Fibroblast of the aortic adventitia (primary cell): ENCODE measurements at places on chromosomes 16 and 17. TPM values are rescaled to one million over a fixed set of nuclear protein-coding genes. Genes with fewer than 3 reads are reported as not detected.

Gene MYL11
- not detected in 2 replicates for total RNA-seq

Gene LDHD
- 0.18 and 2.9 TPM in 2 replicates for total RNA-seq

Gene IRX5
- 0.27 and 2.5 TPM in 2 replicates for total RNA-seq

Gene DLX3
- total RNA-seq: not detected in 2 replicates

Gene APOBR
- total RNA-seq: not detected in 2 replicates

Gene ST6GALNAC1
- total RNA-seq: not detected in 2 replicates

Gene PSMD11
- total RNA-seq: 74.2 and 78.2 TPM in 2 replicates

Gene C16orf96
- under 0.01 TPM in 1 of 2 replicates, not detected in the other for total RNA-seq

Gene TMEM92
- total RNA-seq: 0.09 TPM in 1 of 2 replicates, not detected in the other

Gene CMTM2
- total RNA-seq: not detected in 2 replicates

Gene CPNE7
- total RNA-seq: 0.65 and 13.1 TPM in 2 replicates

Gene FA2H
- total RNA-seq: not detected in 2 replicates

Gene ARHGDIG
- total RNA-seq: 1.6 TPM in 1 of 2 replicates, not detected in the other

Gene KIF19
- not detected in 2 replicates for total RNA-seq

Gene OR3A2
- not detected in 2 replicates for total RNA-seq

Gene PLLP
- total RNA-seq: under 0.01 TPM in 1 of 2 replicates, not detected in the other

Gene CD300LB
- not detected in 2 replicates for total RNA-seq

Gene CACNA1G
- 0.41 and 1.8 TPM in 2 replicates for total RNA-seq

Gene ODAD4
- total RNA-seq: 0.16 and 1.2 TPM in 2 replicates

Gene CRHR1
- total RNA-seq: not detected in 2 replicates

Gene KRT25
- not detected in 2 replicates for total RNA-seq

Gene GPRC5B
- 20.2 and 47.4 TPM in 2 replicates for total RNA-seq

Gene SDR42E2
- total RNA-seq: not detected in 2 replicates

Gene TP53TG3D
- total RNA-seq: 0.72 TPM in 1 of 2 replicates, not detected in the other

Gene C17orf50
- total RNA-seq: not detected in 2 replicates

Gene RTN4RL1
- 0.27 and 0.90 TPM in 2 replicates for total RNA-seq

Gene SDK2
- total RNA-seq: not detected in 2 replicates

Gene GRB2
- 54.3 and 57.6 TPM in 2 replicates for total RNA-seq

Gene KRTAP4-9
- total RNA-seq: not detected in 2 replicates

Gene FBXW10
- total RNA-seq: under 0.01 TPM in 1 of 2 replicates, not detected in the other

Gene CCL2
- total RNA-seq: 11.1 and 109 TPM in 2 replicates

Gene SLC5A10
- not detected in 2 replicates for total RNA-seq

Gene MTSS2
- 8.3 and 24.0 TPM in 2 replicates for total RNA-seq

Gene EVI2B
- 0.54 and 1.1 TPM in 2 replicates for total RNA-seq

Gene C16orf74
- 0.81 and 12.0 TPM in 2 replicates for total RNA-seq

Gene C16orf92
- total RNA-seq: not detected in 2 replicates

Gene AP1G1
- total RNA-seq: 80.5 and 146 TPM in 2 replicates

Gene HIGD1B
- not detected in 2 replicates for total RNA-seq

Gene KSR1
- total RNA-seq: 19.4 and 45.9 TPM in 2 replicates

Gene SPECC1
- total RNA-seq: 13.6 and 16.8 TPM in 2 replicates

Gene PRCD
- 4.2 and 9.4 TPM in 2 replicates for total RNA-seq

Gene CSH1
- total RNA-seq: not detected in 2 replicates

Gene TP53TG3C
- not detected in 2 replicates for total RNA-seq

Gene ABCC11
- 0.09 and 2.0 TPM in 2 replicates for total RNA-seq

Gene ITGA2B
- total RNA-seq: 0.36 TPM in 1 of 2 replicates, not detected in the other

Gene PDILT
- not detected in 2 replicates for total RNA-seq

Gene SLC16A13
- 0.72 and 3.1 TPM in 2 replicates for total RNA-seq

Gene ARL5C
- total RNA-seq: 2.1 TPM in 1 of 2 replicates, not detected in the other

Gene TBC1D3C
- total RNA-seq: not detected in 2 replicates

Gene KREMEN2
- total RNA-seq: not detected in 2 replicates

Gene NPIPA7
- total RNA-seq: 2.5 TPM in 1 of 2 replicates, not detected in the other

Gene TMC6
- 1.2 TPM in 1 of 2 replicates, not detected in the other for total RNA-seq
